ENCODE measurements at places on chromosomes 3 and 15.
A peak's percentile ranks its signal among the peaks of the same experiment; 100 is the strongest.

- DNase-seq: no peak
These were observed 280.0 kb upstream of the TRIM42 start for GRCh38 chr3:140397847-140398246.

DNA sequence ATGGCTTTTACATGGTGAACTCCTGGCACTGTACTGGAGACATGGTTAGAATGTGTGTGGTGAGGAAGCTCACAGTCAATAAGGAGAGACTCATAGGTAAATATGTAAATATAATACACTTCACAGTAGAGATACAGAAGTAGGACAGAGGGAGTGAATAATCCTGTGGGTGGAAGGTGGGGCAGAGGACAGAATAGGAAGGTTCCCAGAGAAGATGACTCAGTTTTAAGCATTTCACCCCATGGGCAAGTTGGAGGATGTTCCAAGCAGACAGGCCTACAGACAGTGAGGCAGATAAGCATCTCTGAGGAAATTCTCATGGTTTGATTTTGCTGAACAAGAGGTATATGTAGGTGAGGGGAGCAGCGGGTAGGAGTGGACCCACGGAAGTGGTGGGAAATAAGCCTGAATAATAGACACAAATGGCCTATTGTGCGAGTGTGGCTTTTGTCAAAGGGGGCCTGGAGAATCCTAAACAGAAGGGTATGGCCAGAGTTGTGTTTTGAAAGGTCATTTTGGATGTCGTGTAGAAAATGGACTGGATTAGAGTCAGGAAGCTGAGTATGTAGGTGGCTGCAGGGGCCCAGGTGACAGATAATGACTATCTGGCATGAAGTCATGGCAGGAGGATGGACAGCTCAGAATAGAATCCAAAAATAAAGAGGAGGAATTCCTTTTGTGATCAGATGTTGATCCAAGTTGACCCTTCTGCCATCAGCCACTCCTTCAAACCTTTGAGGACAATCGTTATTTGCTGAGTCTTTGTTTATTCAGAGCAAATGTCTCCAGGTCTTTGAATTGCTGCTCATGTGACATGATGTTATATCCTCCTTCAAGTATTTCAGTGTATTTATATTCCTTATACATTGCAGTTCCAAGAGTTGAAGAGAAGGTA is 97.3 kb upstream of the THRB start:
- DNase-seq: no peak

- DNase-seq: no peak
These were observed 45.1 kb downstream of the TNIK start for GRCh38 chr3:171415070-171415469.

- DNase-seq: no peak
These were observed 37.6 kb downstream of the CORO2B start for GRCh38 chr15:68616397-68616796.

GRCh38 chr3:102904629-102905028 is 469.8 kb downstream of the ZPLD1 start:
- no peak for DNase-seq

DNA sequence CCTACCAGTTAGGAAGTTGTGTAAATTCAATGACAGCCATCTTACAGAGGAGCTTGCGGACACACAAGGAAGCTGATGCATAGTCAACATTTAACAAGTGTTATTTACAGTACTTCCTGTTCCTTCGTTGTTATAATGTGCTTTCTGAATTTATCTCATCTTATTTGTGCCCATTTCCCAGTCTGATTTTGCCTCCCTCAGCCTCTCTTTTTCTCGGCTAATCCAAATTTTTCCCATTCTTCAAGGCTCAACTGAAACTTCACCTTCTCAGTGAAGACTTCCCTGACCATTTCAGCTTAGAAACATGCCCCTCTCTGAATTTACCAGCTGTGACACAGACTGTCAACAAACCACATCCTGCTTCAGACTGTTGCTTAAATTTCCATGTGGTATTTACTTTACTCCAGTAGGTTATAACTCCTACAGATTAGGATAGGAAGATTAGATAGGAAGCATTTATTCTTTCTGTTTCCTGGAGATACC is 55.7 kb upstream of the CP start:
- DNase-seq: no peak

GRCh38 chr15:67134067-67134838 is 68.9 kb downstream of the SMAD3 start:
- DNase-seq: no peak

DNA sequence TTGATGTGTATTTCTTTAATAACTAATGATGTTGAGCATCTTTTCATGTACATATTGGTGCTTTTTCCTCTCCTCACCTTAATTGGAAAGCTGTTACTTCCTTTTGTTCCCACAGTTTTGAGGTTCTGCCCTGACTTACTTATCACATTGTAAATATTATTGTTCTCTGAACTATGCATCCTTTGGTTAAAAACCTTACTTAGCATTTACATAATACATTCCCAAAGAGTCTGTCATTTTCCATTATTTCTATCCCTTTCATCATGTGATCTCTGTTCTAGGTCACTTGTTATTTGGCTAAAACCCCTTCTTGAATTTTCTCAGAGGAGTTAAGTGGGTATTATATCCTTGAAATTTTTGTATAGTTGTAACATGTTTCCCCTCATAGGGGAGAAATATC is 33.0 kb downstream of the SLC12A6 start:
- DNase-seq: no peak

- DNase-seq: no peak
These were observed 57.3 kb downstream of the TRAT1 start for GRCh38 chr3:108879915-108880314.

- no peak for DNase-seq
These were observed 602.1 kb downstream of the MAGI1 start for GRCh38 chr3:65436580-65436979.

DNA sequence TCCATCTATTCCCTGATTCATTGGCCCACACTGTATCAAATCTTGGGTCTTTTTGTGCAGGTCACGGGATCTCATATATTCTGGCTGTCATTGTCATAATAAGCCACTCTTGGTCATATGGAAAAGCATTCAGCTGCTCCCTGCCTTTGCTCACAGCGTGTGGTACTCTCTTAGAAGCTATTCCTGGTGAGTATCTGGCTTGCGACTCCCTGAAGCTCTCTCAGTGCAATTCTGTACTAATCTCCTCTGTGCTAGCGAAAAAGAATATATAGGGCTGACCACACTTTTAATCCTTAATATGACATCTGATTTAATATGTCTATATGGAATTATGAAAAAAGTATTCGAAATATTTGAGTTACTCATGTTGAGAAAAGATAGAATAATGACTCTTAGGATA is 440.8 kb upstream of the GBE1 start:
- no peak for DNase-seq

GRCh38 chr3:109803274-109803673 is 465.9 kb upstream of the DPPA4 start:
- no peak for DNase-seq

GRCh38 chr3:133413161-133414020 is 13.5 kb downstream of the BFSP2 start:
- DNase-seq: no peak

DNA sequence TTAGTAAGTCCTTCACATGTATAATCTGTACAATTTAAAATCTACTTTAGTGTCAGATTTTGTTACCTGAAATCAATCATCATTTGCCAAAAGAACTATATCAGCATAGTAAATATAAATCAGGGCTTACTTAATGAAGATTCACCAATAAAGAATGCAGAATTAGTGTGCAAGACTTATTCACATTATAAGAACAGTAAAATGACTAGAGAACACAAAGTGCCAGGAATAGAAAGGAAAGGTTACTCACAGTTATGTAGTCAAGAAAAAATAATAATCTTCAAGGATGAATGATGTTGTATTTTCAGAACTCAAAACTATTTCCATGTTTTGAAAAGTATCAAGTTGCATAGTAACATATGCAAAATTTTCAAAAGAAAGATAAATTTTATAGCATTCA is 891.9 kb downstream of the ROBO1 start:
- no peak for DNase-seq

- DNase-seq: no peak
These were observed 136.1 kb downstream of the APBA2 start for GRCh38 chr15:29021857-29022256.

- DNase-seq: no peak
These were observed 1.1 kb downstream of the FAH start for GRCh38 chr15:80153900-80154299.

DNA sequence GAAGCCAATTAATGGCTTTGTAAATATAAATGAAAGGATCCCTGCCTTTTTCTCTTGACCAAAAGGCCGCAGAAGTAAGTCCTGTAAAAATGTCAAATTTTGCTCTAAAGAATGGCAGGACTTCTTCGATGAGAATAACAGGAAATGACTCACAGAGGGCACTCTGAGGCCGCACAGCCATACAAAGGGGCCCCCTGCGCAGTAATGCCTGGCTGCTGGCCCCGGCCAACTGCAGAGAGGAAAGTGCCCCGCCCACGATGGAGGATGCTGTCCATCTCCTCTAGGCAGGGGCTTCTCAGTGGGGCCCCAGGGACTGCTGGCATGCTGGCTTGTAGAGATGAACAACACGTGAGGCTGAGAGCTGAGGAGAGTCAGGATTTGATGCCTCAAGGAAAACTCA is 18.1 kb upstream of the SCN10A start:
- DNase-seq: peak; percentile 78

DNA sequence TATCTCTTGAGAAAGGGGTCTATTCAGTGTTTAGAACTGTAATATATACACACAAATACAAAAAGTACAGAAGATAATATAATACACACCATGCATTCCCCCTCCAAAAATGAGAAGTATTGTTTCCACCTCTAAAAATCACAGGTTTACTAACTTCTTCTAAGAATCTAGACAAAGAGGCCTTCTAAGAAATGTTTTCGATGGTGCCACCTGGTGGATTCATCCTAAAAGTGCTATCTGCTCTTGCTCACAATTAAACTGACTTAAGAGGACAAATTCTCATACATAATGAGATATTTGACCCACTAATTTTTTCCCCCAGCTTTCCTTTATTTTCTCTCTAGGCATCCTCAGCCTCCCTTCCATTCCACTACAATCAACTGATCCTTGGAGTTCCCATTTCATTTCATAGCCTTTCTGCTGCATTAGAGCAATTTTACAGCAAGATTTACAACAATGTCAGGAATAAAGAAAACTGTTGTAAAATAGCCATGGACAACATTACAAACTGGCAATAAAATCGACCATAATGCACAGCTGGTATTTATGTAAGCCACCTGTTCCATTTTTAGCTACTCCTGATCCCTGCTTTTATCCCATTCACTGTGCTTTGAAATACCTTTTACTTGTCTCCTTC is 124.6 kb downstream of the ARRDC4 start:
- DNase-seq: no peak

- no peak for DNase-seq
These were observed 74.4 kb downstream of the BOC start for GRCh38 chr3:113285741-113286140.

DNA sequence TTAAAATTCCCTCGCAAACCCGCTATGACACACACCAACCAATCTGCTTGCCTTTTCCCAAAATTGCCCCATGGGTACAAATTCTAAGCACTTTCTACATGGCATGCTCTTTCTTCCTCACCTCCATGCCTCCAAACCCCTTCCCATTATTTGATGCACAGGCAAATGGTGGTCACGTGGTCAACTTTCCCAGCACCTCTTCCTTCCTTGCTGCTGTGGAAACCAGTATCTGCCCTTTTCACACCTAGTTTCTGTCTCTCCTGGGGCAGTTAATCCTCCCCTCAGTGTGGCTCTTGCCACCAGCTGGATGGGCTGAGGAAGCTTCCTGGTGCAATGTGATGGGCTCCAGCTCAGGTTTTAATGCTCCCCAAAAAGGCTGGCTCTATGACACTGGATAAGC is 38.4 kb upstream of the ST8SIA2 start:
- no peak for DNase-seq

DNA sequence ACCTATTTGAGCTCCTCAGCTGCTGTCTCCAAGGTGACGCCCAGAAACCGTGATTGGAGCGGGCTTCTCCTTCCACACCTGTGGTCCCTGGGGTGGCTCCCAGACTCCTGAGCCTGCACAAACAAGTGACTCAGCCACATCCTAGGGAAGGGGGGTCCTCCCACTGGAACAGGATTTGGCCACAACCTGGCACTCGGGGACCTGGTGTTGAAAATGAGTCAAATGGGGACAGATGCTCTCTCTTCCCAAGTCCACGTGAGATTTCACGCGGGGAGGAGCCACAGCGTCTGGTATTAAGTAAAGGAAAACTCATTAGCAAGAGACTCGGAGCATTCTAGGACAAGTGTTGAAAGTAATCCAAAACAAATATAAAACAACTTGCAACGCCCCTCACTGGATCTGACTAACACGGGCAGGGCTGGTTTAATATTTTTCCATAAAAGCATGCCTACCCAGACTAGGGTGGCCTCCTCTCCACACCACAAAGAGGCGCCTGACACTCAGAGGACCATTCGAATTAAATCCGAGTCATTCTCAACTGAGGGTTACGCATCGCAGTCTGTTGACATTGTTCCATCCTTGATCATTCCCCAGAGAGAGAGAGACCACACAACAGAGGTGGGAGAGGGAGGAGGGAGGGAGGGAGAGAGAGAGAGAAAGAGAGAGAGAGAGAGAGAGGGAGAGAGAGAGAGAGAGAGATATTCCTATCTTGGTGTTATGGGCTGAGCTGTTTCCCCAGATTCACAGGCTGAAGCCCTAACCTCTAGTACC is 74.4 kb downstream of the MGLL start:
- DNase-seq: peak; percentile 95

GRCh38 chr15:93121973-93122910 is 33.2 kb upstream of the RGMA start:
- no peak for DNase-seq

DNA sequence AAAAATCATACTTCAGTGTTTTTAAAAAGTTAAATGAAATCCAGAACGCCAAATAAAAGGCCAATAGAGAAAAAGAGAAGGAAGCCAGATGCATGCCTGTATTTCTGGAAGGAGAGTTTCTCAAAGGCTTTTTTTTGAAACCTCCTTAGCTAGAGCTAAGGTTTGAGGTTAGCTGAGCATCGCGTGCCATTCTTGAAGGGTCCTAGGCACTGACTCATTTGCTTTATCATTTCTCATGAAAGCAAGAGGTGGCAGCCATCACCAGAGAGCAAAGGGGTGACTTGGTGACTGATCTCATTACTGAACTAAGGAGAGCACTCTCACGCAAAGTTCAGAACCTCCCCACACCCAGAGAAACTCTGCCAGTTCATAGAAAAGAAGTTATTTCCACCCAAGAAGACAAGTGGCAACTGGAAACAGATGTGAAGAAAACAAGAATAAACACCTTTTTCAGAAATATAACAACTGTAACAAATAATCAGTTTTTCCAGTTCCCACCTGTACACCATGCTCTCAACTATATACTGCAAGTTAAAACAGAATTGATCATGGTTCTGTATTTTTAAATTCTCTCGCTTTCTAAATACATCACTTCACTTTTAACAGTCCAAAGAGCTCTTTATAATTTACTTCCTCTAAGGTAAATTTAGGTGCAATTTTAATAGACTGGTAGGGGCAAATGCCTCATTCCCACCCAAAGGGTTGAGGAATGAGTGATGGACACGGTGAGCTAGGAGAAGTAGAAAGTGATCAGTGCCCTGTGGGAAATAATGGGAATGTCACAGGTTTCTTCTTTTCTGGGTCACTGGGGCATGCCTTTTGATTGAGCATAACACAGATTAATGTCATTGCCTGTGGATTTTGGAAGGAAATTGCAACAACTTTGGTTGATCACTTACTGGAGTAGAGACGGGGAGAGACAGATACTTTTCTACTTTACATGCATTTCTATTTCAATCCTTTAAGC is 24.7 kb downstream of the GPR15 start:
- DNase-seq: no peak

GRCh38 chr3:188720215-188720614 is 451.6 kb upstream of the TPRG1 start:
- no peak for DNase-seq

GRCh38 chr15:26879706-26880105 is 12.8 kb downstream of the GABRA5 start:
- DNase-seq: no peak

- no peak for DNase-seq
These were observed 106.4 kb upstream of the GBE1 start for GRCh38 chr3:81867875-81868274.
